ENCODE measurements at places on chromosomes 7 and 10. TPM values are rescaled to one million over a fixed set of nuclear protein-coding genes. Genes with fewer than 3 reads are reported as not detected.

- no peaks in the 10 kb centered on the region for H3K27me3 ChIP-seq
- H3K4me3 ChIP-seq: no peak overlapping the region
- H3K36me3 ChIP-seq: no peaks in the 10 kb centered on the region
- peaks cover 5% of the 10 kb centered on the region for H3K4me1 ChIP-seq
Measured at GRCh38 chr7:2309889-2310331, 4.3 kb downstream of the SNX8 start.

GRCh38 chr7:12809476-12809875 is 122.0 kb downstream of the ARL4A start:
- H3K27me3 ChIP-seq: no peaks in the 10 kb centered on the region
- no peak overlapping the region for H3K4me3 ChIP-seq
- H3K36me3 ChIP-seq: no peaks in the 10 kb centered on the region
- H3K4me1 ChIP-seq: no peaks in the 10 kb centered on the region

DNA sequence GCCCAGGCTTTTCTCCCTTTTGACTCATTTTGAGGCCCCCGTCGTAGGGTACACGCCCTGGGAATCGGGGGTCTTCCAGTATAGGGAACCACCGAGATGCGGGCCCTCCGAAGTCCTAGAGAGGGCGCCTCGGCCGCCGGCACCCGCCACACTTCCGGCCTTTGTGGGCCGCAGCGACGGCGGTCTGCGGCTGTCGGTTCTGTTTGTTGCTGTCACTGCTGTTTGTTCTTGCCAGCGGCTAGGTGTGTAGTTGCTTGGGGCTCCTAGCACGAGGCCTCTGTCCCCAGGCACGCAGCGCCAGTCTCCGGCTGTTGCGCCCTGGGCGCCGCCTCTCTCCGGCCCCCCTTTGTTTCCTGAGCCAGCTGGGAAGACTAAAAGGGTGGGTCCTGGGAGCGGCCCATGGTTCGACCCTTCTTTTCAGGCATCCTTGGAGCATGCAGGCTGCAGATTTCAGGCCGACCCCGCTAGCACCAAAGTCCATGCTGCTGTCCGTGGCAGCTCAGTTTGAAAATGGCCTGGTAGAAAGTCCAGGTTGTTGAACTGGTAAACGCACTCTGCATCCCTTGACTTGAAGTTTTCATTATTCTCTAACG is 17.8 kb upstream of the ZKSCAN1 start:
- H3K27ac ChIP-seq: peak overlapping the region; percentile 61
- peak overlapping the region; percentile 79 for H3K4me3 ChIP-seq
- H3K27me3 ChIP-seq: no peaks in the 10 kb centered on the region
- no peaks in the 10 kb centered on the region for H3K36me3 ChIP-seq
- H3K4me1 ChIP-seq: 0 out of 2 replicates have a peak, but pooled peaks cover 2% of the 10 kb centered on the region
- no peak for DNase-seq

- no peak for DNase-seq
- H3K27me3 ChIP-seq: no peaks in the 10 kb centered on the region
- no peaks in the 10 kb centered on the region for H3K4me1 ChIP-seq
- H3K36me3 ChIP-seq: no peaks in the 10 kb centered on the region
Measured at GRCh38 chr10:70118196-70118595, 14.4 kb downstream of the AIFM2 start.

GRCh38 chr10:18140149-18140956 is at the start of gene CACNB2:
TSS of gene CACNB2 (plus strand) at chr10:18140424.
- H3K27ac ChIP-seq: no peak within 1 kb of the TSS
- H3K4me1 ChIP-seq: no peaks in the 10 kb centered on the region
- peak; percentile 77 for DNase-seq
- peak within 1 kb of the TSS; percentile 96 for H3K4me3 ChIP-seq
- no peaks in the 10 kb centered on the region for H3K27me3 ChIP-seq
- H3K36me3 ChIP-seq: no peaks in the 10 kb centered on the region

- H3K4me3 ChIP-seq: no peak overlapping the region
- no peak for DNase-seq
- no peak overlapping the region for H3K27ac ChIP-seq
- no peaks in the 10 kb centered on the region for H3K4me1 ChIP-seq
Measured at GRCh38 chr10:112361951-112362751, 11.8 kb upstream of the ACSL5 start.

DNA sequence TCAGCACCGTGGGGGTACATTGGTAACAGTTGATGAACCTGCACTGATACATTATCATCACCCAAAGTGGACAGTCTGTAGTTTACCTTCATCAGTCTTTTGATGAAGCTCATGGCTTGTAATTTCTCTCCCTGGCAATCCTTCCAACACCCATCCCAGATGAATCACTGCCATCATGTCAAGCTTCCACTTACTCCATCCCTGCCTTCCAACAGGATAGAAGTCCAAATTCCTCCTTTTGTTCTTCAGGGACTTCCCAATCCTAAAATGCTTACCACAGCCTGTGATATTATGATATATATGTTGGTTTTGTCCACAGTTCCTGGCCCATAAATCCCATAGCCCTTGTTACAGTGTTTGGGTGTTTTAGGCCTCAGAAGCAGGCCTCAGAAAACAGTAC is 16.1 kb downstream of the SNX10 start:
- no peak overlapping the region for H3K4me3 ChIP-seq
- peaks cover 4% of the 10 kb centered on the region for H3K4me1 ChIP-seq
- no peak for DNase-seq
- no peaks in the 10 kb centered on the region for H3K27me3 ChIP-seq

DNA sequence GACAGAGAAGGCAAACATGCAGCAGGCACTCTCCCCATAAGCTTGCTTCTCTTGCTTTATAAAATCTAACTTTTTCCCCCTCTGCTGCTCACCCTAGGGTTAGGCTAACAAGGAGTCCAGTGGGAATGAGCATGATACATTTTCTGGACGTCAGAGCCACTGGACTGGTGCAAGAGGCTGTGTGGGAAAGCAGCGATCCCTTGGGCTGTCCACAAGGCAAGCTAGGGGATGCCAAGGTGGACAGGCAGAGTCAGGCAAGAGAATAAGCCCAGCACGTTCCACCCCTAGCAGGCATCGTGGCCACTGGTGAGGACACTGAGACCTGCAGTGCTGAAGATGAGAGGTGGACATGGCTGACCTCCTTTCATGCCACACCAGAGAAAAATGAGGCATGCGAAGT is 290.9 kb upstream of the ZMIZ1 start:
- H3K36me3 ChIP-seq: no peaks in the 10 kb centered on the region
- H3K27me3 ChIP-seq: no peaks in the 10 kb centered on the region
- H3K4me3 ChIP-seq: no peak overlapping the region
- DNase-seq: no peak

The FOXP2 gene
- total RNA-seq: 0.43 TPM

The EXOC6 gene
- total RNA-seq: 3.9 TPM

The UMAD1 gene
- total RNA-seq: 10.8 TPM

All from H1 (cell line).